RWPE2 (cell line): ENCODE measurements at places on chromosomes 6 and 20.

DNA sequence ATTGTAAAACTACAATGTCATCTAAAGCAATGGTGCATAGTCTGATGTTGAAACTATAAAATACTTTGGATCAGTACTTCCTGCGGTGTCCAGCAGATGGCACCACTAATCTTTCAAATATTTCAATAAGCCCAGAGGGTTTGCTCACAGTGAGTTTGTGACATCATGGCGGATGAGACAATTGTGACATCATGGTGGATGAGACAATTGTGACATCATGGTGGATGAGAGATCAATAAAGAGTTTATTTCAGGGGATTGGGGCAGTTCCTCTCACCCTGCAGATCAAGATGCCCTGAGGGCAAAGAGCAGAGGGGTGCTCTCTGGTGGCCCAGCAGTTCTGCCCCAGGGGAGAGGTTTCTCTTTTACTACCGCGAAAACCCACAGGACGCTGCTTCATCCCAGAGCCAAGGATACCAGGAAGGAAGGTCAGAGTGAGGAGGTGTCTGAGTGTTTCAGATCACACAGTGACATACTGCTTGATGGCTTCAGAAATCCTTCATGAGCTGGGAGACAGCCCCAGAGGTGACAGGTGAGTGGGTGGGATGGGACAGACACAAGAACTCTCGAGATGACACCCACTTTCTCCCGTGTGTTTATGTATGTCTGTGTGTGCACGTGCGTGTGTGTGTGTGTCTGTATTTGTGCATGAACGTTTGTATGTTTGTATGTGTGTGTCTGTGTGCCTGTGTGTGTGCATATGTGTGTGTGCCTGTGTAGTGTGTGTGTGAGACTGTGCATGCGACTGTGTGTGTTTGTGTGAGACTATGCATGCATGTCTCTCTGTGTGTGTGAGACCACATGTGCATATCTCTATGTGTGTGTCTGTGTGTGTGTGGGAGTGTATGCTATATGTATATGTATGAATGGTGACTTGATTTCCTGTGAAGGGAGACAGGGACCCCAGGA lies 7.3 kb upstream of the ULBP2 start:
- DNase-seq, result no peak

- no peak for DNase-seq
These were observed 244.9 kb downstream of the HIVEP2 start for GRCh38 chr6:142700032-142700431.

- no peak for DNase-seq
These were observed 70.4 kb upstream of the SIRPA start for GRCh38 chr20:1824834-1825233.

DNA sequence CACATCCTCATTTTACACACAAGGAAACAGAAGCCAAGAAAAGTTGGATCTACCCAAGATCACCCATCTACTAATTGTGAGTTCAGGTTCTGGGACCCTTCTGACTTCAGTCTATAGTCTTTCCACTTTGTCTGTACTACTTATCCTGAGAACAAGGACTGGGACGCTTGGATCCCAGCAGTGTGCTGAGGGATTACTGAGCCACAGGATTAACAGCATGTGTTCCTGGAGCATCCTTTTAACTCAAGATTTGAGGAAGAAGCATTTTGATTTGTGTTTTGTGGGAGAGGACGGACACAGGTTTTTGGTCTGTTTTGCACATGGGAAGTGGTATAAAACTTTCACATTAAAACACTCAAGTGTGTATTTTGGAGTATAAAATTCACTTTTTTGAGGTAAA lies 4.4 kb downstream of the ENPP4 start:
- no peak for DNase-seq

DNA sequence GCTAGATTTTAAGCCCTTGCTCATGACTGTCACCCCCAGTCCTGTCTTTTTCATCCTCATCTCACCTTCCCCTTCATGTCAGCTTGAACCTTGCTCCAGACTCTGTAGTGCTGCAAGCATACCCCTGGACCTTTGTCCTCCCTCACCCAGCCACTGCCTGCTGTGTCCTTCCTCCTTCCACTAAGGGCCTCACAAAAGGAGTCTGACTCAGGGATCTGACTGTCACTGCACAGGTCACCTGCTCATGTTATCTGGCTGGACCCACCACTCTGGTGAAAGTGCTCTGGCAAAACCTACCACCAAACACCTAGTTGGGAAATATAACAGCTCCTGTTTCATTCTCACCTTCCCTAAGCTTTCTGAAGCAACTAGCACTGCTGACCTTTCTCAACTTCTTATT lies 151.4 kb downstream of the INSM1 start:
- DNase-seq, result no peak
